ENCODE measurements at places on chromosomes 11 and 22.

DNA sequence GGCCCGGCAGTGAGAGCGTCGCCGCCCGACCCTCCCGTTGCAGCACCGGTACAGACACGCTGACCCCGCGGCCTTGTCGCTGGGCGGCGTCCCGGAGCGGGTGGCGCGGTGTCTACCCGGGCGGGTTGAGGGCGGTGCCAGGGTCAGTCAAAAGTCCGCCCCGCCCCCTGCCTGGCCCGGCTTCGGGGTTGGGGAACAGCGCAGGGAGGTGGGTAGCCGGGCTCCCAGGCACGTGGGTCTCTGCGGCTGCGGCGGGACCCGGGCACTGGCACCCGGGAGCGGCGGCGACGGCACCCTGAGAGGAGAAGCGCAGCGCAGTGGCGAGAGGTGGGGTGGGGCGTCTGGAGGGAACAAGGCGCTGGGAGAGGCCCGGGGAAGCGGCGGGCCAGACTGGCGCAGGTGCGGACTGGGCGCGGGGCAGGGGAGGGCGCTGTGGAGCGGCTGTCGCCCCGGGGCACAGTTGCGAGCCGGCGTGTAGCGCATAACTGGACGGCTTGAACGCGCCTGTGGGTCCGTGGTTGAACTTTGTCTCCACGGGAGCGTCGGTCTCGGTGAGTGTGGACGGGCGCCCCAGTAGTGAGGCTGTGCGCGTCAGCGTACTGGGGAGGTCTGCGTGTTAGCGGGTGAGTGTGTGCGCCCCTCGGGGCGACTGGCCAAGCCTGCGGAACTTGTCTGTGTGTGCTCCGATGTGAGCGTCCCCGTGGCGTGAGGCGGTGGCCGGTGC is at the start of gene P2RY2:
Gene P2RY2, plus strand, starts transcription at position 176 of the 724 bp plus-strand sequence. CDS start 15,879 bp downstream, outside the sequence.
- DNase-seq: peak; percentile 36

GRCh38 chr22:46462726-46463371 is 74.6 kb downstream of the CELSR1 start:
- DNase-seq: no peak

DNA sequence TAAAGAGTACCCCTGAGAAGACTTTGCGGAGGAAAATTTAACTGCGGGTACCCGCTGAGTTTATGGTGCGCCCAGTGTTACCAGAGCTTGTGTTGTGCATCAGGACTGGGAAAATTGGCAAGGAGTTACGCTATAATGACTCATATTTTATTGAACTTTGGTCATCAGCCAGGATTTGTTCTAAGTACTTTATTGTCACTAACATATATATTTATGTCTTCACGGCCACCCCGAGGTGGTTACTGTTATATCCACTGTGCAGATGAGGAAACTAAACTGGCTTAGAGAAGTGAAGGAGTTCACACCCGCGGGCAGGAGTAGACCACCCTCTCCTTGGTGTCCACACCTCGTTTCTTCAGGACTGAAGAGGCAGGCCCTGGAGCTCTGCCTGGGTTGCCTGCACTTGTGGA is 667 bp downstream of the ACCS start:
- DNase-seq: peak; percentile 8

GRCh38 chr11:42239188-42239587 is 779.7 kb upstream of the LRRC4C start:
- no peak for DNase-seq

DNA sequence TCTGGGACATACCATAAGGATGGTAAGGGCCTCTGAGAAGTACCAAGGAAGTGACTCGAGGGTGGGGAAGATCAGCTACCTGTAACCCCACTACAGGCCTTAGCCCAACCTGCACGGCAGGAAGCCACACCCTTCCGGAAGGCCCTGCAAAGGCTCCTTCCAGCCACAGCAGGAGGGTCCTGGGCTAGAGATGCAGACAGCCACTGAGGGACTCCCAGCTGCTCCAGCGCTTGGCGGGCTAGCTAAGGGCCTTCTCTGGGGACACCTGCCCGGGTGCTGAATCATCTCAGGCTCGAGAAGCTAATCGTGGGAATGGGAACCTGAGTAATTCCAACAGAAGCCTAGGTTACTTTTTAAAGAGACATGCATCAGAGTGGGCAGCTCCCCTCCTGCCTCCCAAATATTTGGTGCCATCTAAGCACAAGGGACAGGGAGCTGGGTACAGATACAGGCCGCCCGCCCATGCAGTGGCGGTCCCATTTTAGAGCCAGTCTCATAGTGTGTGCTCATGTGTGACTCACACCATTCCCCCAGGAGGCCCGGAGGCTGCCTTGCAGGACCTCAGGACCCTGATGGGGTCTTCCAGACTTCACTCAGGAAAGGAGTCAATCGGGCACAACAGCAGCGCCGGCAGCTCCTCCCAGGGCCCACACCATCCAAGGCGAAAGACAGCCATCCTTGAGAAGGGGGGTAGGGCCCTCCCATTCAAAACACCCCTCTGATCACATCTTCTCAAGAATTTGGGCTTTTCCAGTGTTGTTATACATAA is 8.0 kb downstream of the MYH9 start:
- DNase-seq: no peak

- DNase-seq: no peak
Observed at GRCh38 chr11:73387594-73388264, 11.5 kb downstream of the RELT start.

- DNase-seq: no peak
Observed at GRCh38 chr11:93100211-93100610, 97.6 kb downstream of the SLC36A4 start.

DNA sequence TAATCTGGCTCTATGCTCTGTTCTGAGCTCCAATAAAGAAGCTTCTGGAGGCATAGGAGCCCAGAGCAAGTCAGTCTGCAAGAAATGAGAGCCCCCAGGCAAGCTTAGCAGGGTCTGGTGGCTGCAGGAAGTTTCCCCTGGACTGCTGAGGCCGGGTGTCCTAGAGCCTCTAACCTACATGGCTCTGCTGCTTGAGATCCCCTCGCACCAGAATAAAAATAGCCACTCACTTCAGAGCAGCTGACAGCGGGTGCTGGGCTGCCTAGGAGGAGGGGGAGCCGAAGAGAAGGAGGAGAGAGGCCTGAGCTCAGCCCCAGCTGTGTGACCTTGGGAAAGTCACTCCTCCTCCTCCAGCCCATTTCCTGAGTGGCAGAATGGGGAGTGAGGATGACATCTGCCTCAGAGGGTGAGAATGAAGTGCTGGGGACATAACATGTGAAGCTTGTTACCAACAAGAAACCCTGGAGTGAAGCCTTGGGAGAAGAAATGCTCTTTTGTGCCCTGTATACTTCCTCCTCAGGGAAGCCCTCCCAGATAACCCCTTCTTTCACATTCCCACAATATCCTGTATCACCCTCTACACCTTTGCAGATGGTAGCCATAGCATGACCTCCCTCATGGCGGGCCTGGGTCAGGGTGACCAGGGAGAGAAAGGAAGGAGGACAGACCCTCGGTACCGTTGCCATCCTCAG is 3.6 kb upstream of the INPP5J start:
- no peak for DNase-seq

- DNase-seq: peak; percentile 16
Observed at GRCh38 chr11:122816761-122817520, 21.4 kb upstream of the CRTAM start.

DNA sequence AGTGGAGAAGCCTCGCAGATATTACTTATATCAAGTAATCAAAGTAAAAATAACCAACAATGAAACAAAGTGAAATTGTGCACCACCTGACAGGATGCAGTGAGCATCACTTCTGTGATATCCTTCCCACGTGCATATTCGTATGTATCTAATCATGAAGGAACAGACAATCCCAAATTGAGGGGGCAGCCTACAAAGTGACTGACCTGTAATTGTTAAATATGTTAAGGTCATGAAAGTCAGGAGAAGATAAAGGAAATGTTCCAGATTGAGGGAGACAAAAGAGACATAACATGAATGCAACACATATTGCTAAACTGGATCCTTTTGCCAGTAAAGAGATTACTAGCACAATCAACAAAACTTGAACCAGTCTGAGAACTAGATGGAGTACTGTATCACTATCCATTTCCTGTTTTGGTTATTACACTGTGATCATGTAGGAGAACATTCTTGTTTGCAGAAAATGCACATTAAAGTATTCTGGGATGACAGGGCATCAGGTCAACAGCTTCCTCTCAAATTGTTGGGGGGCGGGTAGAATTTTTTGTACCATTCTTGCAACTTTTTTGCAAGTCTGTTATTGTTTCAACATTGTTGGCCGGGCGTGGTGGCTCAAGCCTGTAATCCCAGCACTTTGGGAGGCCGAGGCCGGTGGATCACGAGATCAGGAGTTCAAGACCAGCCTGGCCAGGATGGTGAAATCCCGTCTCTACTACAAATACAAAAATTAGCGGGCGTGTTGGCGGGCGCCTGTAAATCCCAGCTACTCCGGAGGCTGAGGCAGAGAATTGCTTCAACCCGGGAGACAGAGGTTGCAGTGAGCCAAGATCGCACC is 2.0 kb downstream of the SBF2 start:
- no peak for DNase-seq

- no peak for DNase-seq
Observed at GRCh38 chr11:553988-554340, 6.6 kb downstream of the LMNTD2 start.

GRCh38 chr11:128419012-128419767 is 168.2 kb downstream of the ETS1 start:
- DNase-seq: no peak

- DNase-seq: no peak
Observed at GRCh38 chr11:128520206-128520887, 67.0 kb downstream of the ETS1 start.

- DNase-seq: no peak
Observed at GRCh38 chr22:39327995-39328754, 8.8 kb upstream of the RPL3 start.

GRCh38 chr22:39496131-39496838 is 5.8 kb upstream of the MIEF1 start:
- peak; percentile 93 for DNase-seq

DNA sequence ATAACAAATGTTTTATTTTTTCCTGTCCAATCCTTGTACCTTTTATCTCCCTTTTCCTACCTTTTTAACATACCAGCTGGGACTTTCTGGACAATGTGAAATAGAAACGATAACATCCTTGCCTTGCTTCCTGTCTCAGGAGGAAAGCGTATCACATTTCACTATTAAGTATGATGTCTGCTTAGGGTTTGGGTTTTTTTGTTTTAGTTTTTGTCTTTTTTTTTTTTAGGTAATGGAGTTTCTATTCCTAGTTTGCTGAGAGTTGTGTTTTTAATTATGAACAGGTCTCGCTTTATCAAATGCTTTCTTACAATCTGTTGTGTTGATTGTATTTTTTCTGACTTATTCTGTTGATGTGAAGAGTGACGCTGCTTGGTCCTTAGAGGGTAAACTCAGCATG is 64.2 kb upstream of the KCNQ1OT1 start:
- DNase-seq: no peak

DNA sequence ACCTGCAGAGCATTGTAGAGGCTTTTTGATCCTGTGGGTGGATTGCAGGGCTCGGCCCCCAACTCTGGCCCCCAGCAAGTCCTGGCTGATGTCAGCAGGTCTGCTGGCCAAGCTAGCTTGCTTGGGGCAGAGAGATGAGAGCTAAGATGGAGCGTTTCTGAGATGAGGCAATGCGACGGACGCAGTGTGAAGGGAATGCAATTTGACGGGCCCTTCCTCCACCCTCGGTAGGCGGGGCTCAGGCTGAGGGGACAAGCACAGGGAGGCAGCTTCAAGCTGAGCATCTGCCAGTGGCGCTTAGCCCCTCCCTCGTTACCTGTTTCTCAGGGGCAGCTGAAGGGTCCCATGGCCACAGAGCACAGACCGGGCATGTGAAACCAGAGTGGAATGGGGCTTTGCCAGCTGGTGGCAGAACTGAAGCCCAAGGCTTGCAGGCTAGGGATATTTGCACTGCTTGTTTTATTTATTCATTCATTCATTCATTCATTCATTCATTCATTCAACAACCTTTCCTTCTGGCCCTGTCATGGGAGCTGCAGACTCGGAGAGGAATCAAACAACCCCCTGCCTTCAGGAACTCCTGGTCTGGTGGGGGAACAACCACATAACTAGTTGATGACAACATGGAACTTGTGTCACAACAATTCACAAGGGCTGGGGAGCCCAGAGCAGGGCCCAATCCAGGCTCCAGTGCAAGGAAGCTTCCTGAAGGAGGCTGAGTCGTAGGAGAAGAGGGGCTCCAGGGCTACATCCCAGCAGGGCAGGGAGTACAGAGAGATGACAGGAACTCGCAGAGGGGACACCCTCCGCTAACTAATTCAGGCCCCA is 66.8 kb downstream of the THAP12 start:
- no peak for DNase-seq

GRCh38 chr22:50738649-50739227 is 734 bp downstream of the ACR start:
- no peak for DNase-seq

GRCh38 chr22:46976598-46976997 is 214.1 kb downstream of the TBC1D22A start:
- DNase-seq: no peak

DNA sequence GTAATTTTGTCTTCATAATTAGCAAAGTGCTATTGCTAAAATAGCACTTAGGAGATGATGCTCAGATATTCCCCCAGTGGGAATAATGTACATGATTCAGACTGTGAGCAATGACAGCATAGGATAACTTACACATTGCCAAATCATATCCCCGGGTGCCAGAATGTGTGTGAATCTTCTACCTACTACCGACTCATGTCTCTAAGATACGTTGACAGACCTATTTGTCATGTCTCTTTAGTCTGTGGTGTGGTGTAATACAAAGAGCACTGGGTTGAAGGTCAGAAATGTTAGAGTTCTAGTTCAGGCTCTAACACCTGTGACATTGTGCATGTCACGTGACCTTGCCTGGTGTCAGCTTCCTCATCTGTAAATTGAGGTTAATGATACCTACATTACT is 31.0 kb upstream of the PICALM start:
- DNase-seq: no peak

- no peak for DNase-seq
Observed at GRCh38 chr22:43154887-43155536, 3.7 kb downstream of the TSPO start.

DNA sequence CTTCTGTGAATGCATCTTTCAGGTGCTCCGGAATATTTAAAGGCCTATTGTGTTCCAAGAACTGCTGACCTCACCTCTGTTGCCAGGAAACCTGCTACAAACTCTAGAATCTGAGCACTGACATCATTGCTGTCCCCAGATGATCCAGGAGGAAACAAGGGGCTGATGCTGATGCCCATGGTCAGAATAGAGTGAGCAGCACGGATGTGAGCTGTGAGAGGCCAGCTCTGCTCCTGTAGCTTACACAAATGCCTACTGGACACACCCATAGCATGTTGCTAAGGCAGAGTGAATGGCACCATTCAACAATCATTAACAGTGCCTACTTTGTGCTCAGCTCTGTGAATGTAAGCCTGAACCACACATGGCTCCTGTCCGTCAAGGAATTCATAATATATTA is 276.7 kb upstream of the API5 start:
- peak; percentile 5 for DNase-seq

DNA sequence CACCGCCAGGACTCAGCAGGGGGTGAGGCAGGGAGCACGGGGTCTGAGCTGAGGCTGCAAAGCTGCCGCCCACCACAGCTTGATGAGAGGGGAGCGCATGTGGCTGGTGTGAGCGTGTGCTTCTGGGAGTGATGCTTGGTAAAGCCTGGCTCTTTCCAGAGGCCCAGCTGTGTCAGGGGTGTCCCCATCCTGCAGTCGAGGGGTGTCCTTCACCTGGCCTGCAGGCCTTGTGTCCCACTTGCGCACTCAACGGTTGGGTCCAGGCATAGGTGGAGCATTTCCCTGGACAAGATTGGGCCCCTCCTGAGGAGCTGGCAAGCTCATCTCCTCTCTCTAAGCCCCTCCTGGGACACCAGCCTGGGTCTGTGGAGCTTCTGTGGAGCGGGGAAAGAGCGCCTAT is 273.9 kb downstream of the TBC1D22A start:
- DNase-seq: no peak
